Stimulated activated CD8-positive, alpha-beta memory T cell treated with anti-CD3 and anti-CD28 coated beads, Interleukin-2, amount 100 ng/mL, for 1 hour (primary cell): ENCODE measurements at places on chromosomes 5 and 9.

- no peak for DNase-seq
These were observed 363.4 kb downstream of the DNAH5 start for GRCh38 chr5:13581132-13581531.

GRCh38 chr9:131899296-131900228 lies 159.7 kb upstream of the RAPGEF1 start:
- no peak for DNase-seq

DNA sequence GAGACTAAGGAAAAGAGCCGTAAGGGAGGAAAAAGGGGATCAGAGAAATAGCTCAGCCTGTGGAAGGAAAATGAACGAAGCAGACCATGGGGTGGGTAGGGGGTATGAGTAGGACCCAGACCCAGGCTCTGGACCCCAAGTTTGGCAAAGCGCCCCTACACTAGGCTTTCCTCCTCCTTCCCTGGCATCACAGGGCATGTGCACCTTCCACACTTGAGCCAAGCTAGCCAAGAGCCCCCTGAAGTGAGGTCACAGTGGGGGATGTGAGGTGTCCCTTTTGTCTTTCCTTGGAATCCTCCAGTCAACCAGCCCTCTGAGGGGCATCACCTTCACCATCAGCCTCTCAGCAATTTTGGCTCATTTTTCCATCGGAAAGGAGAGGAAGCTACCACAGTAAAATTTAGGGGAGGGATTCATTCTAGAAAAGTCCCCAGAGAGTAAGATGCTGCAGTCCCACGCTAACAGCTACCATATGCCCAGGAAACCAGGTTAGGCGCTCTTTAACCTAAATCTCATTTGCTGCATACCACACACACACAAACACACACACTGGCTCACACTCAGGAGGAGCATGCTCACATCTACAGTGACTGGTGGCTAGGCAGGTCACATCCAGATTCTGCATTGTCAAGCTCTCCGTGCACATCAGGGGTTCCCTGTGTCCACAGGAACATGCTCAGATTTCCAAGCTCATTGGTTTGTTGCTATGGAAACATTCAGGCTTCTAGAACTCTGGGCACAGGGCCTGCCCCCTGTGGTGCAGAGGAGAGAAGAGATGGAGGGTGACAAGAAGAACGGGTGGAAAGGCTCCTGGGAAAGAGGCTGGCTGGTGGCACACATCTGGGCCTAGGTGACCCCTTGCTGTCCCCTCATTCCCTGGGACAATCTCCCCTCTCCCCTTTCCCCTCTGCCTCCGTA lies 9.9 kb downstream of the REEP2 start:
- no peak for DNase-seq

DNA sequence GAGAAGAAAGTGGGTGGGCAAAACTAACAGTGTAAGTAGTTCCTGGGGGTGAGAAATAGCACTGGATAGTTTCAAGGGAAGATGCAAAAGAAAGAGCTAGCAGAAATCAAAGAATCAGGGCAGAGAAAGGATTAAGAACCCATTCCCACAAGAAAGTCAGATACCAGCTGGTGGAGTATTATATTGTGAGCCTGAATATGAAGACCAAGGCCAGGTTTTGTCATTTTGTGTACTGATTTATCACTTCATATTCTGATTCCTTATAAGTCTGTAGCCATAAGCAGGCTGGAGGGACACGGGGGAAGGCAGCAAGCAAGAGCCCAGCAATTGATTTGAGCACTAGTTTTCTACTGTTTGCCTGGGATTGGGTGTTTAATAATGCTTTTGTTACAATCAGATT lies 80.2 kb downstream of the FREM1 start:
- DNase-seq = no peak

DNA sequence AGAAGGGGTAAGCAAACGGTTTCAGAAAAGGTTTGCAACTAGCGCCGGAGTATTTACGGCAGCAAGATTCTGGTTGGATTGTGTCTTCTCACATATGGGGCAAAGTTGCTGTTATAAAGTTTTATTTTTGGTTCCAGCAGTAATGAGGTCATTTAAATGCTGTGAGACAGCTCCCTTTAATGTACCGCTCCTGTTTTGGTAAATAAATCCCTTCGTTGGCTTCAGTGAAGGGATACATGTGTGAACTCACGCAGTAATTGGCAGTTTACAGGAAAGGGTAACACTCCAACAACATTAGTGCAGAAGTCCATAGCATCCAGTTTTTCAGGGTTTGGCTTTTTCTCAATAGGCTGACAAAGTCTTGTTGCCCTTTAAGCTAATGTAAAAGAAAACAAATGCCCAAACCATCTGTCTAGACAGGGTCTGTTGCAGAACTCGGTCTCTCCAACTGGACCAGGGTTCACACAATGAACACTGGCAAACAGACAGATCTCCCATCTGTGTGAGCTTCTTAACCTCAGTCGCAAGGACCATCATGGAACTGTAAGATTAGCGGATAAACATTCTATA lies 184.0 kb downstream of the GOLPH3 start:
- no peak for DNase-seq

DNA sequence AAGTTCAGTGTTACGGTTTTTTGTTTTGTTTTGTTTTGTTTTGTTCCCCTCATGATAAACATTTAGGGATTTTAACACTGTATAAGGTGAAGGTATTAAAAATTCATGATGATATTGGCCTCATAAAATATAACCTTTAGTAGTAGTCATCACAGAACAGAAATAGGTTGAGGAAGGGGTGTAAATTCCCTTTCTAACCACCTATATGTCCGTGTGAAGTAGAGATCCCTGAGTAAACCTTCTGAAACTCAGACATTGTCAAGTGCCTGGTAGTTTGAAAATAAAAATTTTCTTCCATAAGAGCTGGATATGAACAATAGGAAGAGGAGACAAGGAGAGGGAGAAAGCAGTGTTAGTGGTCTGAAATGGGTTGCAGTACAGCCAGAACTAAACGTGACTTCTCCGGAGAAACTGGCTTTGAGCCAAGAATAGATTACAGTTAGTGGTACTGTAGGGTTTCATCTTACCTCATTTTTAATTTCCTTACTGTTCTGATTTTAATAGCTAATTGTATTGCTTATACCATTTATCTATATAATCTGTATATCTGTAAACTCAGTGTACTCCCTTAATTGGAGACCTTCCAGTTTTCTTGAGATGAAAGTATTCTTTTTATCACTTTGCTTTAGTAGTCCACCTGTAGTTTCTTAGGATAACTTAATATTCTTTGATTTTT lies 18.3 kb downstream of the UGCG start:
- DNase-seq = no peak

DNA sequence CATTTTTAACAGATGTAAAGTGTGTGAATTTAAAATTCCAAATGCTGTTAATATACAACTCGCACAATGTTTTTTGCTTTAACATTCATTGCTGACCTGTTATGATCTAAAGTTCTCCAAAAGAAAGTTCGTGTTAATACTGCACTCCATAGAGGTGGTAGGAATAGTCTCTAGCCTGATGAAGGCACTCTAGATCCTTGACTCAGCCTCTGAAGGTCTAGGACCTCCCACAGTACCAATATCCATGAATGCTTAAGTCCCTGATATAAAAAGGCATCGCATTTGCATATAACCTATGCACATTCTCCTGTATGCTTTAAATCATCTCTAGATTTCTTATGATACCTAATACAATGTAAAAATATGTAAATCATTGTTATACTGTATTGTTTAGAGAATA lies 213.6 kb downstream of the EFNA5 start:
- DNase-seq = no peak

DNA sequence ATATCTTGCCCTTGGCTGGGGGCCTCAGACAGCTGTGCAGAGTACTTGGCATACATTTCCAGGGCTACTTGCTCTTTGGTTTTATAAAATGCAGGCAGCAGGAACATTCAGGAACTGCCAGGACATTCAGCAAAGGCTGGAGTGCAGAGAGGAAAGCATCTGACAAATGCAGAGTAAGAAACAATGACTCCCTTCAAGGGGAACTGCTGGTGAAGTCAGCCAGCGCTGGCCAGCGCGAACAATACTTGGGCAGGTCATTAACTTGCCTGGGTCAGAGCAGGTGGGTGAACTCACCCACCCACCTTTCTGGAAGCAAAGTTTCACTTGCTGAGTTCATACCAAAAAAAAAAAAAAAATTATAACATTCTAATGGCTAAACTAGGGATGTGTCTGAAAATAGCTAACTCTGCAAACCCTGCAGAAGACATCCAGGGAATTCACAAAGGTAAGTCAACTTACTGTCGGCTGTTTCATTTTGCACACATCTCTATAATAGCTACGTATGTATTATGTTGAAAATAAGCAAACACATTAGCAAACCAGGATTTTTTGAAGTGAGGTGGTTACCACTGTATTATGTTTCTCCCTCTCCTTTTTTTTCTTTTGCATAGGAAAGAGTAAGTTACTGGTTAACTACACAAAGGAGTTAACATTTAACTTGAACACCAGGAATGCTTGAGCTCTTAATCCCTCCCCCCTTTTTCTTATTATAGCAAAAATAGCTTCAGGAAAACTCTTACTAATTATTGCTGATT lies 152.2 kb downstream of the GLIS3 start:
- no peak for DNase-seq

DNA sequence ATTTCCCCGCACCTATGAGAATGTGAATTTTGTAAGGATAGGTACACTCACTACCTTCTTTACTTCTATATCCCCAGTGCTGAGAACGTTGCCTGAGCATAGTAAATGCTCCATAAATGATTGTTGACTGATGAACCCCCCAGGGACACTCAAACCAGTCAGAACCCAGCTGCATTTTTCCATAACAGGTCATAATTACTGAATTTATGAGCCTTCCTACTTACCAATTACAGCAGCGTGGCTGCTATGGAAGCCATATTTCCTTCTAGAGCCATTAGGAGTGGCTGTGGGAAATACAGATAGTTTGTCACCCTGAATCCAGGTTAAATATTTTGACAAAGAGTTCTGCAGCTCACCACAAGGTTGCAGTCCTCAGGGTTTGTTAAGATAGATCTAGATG lies 135.0 kb downstream of the TAF11L14 start:
- no peak for DNase-seq

DNA sequence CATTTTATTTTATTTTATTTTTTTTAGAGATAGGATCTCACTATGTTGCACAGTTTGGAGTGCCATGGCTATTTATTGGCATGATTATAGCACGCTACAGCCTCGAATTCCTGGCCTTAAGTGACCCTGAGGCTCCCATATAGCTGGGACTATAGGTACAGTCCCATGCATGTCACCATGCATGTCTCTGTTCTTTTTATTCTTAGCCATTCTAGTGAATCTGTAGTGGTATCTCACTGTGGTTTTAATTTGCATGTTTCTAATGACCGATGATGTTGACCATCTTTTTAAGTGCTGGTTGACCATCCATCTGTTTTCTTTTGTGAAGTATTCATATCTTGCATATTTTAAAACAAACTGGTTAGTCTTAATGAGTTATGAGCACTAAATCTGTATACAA lies 76.1 kb downstream of the SLC44A1 start:
- DNase-seq = no peak

GRCh38 chr5:32848681-32849080 lies 137.6 kb downstream of the NPR3 start:
- no peak for DNase-seq

DNA sequence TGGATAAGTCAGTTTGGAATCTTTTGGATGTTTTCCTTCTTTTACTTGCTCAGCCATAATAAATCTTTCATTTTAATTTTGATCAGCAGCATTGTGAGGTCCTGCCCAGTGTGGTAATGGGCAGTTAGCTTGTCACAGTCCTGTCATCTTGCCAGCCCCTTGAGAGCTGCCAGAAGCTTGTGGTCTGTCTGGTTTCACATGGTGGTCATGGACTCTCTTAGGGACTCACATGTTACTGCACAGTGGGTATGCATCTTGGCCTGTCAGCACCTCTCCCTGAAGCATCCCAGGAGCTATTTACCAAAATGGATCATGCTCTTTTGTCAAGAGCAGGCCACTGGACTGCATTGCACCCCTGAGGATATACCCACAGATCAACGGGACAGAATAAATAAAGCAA lies 60.3 kb downstream of the DAPK1 start:
- DNase-seq = no peak

GRCh38 chr5:64814073-64814472 lies 45.3 kb downstream of the CWC27 start:
- DNase-seq = no peak

DNA sequence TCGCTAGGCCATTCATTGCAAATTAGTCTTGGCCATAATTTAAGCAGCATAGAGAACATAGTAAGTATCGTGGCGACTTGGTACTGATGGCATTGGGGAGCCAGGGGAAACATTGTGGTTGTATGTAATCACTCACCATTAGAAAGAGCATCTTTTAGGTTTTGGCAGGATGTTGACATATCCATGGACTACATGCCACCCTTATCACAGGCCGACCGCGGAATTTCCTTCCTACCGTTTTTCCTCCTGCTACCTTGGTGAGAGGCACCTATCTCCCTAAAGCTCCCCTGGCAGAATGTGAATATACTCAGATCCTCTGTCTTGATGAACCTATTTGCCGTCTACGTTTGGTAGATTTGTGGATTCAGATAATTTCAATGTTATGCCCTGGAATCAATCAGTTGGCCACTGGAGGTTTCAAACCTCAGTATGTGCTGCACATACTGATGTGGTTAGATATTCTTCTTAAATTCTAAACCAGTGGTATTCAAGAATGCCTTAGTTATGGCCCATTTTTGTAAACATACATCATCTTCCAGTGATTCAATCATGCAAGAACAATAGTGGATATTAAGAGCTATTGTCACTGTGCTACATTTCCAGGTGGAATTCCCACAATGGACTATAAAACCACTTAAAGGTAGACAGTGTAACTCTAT lies 271.0 kb upstream of the HAPLN1 start:
- no peak for DNase-seq

DNA sequence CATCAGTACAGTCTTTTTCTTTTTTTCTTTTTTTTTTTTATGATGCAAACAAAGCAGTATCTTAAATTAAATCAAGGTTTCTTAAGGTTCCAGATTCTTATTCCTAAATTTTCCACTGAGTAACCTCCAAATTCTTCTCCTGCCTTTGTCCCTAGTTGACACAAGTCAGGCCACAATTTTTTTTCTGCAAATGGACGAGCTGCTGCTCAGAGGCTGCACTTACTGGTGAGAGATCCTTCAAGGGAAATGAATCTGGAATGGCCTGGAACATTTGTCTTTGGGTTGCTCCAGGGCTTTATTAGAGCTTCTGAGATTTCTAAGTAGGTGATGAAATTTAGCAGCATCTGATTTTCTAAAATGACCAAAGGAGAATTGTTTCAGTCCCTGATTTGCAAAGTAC lies 39.3 kb downstream of the PIK3R1 start:
- no peak for DNase-seq

DNA sequence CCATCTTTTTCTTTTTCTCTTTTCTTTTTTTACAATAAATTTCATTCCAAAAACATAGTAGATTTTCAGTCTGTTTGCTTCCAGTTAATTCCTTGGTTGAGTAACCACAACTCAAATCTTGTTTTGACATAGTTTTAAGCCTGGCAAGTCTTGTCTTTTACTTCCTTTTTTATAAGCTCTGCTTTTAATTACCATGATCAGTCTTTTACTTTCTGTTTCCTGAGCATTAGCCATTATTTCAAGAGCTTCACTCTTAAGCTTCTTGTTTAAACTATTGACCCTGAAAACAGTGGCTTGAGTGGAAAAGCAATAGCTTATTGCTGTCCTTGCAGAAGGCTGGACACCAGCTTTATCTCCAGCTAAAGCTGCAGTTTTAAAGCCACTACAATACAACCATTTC lies 1363.3 kb downstream of the MAT2B start:
- no peak for DNase-seq
